Activated CD8-positive, alpha-beta T cell treated with anti-CD3 and anti-CD28 coated beads for 36 hours (primary cell): ENCODE measurements at places on chromosomes 11 and 22.

- no peak for DNase-seq
These were observed 14.9 kb downstream of the FZD4 start for GRCh38 chr11:86940122-86940777.

- peak; percentile 20 for DNase-seq
These were observed 37.1 kb downstream of the TAF1D start for GRCh38 chr11:93704237-93704636.

DNA sequence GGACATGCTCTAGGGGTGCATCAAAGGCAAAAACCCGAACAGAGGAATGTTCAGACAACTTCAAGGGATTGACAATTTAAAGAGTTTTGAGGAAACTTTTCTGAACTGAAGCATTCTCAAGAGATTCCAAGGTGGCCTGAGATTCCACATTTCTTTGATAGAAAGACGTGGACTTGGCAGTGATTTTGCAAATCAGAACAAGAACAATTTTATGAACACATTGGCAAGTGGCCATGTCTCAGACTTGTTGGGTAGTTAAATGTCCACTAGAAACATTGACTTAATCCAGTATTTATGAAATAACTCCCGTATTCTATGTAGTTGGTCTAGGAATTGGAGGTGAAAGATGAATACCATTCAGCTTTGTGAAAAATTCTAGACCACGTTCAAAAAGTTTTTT is 13.8 kb downstream of the NCAM1 start:
- DNase-seq: no peak

- DNase-seq: no peak
These were observed 6.3 kb downstream of the C22orf31 start for GRCh38 chr22:29055192-29055830.

- no peak for DNase-seq
These were observed 39.8 kb upstream of the PRSS23 start for GRCh38 chr11:86760577-86760976.

- DNase-seq: no peak
These were observed 52.7 kb downstream of the FLRT1 start for GRCh38 chr11:64088162-64089026.

DNA sequence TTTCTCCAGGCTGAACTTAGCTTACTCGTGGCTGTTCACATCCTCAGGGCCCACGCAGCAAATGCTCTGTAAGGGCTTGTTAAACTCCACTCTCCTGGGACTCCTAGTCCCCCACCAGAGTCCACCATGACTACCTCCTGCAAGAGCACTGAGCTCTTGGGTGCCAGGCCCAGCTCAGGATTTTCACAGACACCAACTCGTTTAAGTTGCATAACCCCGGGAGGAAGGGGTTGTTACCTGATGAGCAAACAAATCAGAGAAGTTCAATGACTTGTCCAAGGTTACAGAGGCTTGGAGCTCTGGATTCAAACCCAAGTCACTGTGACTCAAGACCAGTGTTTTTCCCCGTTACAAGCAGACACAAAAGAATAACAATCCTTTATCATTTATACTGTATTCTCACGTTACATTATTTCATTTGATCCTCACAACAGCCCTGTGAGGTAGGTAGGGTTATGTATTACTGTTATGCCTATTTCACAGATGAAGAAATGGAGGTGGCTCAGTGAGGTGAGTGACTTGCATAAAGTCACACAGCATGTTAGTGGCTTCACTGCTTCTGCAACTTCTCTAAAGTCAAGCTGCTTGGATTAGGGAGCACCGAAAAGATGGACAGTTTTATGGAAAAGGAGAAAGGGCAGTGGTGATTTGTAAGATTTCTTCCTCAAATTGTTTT is 17.4 kb downstream of the KCTD21 start:
- DNase-seq: no peak

DNA sequence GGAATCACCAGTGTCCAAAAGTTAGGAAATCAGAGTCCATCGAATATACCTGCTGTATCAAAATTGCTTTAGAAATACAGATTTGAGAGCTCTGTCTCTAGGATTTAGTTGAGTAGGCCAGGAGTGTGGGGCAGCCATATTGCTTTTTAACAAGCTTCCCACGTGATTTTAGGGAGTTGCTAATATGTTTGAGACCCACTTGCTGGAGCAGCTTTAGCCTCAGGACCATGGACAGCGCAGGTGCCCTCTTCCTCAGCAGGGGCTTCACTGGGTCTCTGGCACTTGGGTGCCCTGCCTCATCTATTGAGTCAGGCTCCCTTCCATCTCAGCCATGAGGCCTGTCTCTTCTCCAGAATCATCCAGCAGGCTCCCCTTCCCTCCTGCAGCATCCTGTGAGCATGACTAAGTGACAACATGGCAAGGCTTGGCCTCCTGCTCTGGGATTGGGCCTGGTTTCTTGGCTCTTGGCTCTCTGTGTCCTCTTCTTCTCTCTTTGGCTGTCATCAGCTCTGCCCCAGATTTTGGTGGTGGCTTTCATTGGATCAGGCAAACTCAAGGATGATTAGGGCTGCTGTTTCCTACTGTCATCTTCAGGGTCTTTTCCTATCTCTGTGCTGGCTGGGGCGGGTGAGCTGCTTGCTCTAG is 70.0 kb downstream of the SGSM1 start:
- peak; percentile 36 for DNase-seq

DNA sequence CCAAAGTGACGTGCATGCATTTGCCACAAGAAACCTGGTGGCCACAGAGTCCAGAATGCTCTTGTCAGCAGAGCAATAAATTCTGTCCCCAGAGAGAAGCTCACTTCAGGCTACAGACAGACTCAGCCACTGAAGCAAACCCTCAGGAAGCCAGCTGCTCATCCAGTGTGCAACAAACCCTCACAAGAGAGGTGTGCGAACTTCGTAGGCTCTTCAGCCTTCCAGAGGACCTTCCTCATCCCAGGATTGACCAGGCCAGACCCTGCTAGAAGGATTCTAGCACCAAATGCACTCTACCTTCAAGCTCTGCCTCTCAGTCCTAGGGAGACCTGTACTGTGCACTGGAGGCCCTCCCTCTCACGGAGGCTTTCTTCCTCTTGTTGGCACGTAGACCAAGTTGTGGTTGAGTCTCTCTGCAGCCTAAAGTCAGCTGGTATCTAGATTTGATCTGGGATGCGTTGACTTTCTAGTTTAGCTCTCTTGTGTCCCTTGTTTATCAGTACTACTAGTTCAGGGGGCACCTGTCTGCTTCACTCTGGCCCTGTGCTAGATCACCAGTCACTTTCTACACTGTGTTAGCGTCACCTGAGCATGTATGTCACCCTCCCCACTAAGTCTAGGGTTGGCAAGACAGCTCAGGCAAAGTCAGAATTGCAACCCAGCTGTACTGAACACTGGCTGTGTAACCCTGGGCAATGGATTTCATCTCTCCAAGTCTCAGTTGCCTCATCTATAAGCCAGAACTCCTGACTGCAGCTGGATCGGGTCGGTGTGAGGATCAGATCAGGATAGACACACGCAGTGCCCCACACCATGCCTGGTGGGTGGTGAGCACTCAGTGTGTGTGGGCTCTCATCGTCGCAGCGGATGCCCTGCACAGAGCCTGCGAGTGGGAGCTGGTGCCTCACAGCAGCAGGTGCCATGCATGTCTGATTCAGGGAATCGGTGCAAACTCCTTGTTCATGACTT is 22.1 kb upstream of the TMPRSS13 start:
- peak; percentile 60 for DNase-seq

GRCh38 chr11:76807206-76807875 is 24.2 kb downstream of the TSKU start:
- peak; percentile 91 for DNase-seq

- DNase-seq: no peak
These were observed 33.7 kb upstream of the EED start for GRCh38 chr11:86210898-86211297.

DNA sequence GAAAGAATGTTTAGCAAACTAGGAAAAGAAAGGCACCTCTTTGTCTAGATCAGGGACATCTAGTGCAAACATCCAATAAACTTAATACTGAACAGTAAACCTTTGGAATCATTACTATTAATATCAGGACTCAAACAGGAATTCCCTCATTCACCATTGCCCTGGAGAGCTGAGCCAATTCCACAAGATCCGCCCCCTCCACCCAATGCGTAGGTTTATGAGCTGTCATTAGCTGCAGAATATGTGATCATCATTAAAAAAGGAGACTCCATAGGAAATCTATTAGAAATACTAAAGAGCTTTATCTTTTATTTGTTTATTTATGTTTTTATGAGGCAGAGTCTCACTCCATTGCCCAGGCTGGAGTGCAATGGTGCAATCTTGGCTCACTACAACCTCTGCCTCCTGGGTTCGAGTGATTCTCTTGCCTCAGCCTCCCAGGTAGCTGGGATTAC is 5.5 kb downstream of the IL17REL start:
- no peak for DNase-seq

GRCh38 chr11:64461081-64461480 is 102.1 kb downstream of the RPS6KA4 start:
- DNase-seq: no peak

DNA sequence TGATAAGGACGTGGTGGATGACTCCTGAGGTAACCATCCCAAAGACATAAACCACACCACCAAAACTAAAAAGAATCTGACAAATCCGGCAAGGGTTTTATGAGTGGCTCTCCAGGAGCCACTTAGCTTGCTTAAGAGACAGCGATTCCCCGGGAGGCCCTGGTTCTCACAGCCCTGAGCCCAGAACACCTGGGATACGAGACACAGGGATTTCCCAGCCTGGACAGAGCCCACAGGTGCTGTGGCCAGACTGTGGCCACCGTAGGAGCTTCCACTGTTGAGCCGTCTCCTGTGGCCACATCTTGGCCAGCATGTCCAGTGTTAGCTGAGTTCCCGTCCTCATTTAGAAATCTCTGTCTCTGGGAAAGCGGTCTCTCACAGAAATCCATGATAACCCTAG is 71.2 kb upstream of the ASPHD2 start:
- DNase-seq: no peak

GRCh38 chr22:26431261-26431995 is 2.4 kb downstream of the ASPHD2 start:
- DNase-seq: no peak

- no peak for DNase-seq
These were observed 7.0 kb downstream of the SERPING1 start for GRCh38 chr11:57604296-57605027.

GRCh38 chr11:35009944-35010342 is 93.5 kb downstream of the PDHX start:
- no peak for DNase-seq

DNA sequence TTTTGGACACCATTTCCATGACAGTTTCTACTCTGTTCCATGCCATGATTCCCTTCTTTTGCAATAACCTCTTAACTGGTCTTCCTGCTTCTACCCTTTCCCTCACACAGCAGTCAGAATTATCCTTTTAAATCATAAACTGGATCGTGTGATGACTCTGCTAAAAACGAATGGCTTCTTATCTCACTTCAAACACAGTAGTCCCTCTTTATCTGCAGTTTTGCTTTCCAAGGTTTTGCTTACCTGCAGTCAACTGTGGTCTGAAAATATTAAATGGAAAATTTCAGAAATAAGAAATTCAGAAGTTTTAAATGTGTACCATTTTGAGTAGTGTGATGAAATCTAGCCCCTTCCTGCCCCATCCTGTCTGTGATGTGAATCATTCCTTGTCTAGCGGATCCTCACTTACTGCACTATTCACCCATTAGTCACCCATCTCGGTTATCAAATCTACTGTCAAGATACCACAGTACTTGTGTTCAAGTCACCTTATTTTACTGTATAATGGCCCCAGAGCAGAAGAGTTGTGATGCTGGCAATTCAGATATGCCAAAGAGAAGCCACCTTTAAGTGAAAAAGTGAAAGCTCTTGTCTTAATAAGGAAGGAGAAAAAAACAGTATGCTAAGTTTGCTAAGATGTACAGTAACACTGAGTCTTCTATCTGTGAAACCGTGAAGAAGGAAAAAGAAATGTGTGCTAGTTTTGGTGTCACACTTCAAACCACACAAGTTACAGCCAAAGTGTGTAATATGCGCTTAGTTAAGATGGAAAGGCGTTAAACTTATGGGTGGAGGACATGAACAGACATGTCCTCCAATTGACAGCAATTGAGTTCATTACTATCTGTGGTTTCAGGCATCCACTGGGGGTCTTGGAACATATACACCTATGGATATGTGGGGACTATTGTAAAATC is 283.0 kb downstream of the DDX10 start:
- no peak for DNase-seq

DNA sequence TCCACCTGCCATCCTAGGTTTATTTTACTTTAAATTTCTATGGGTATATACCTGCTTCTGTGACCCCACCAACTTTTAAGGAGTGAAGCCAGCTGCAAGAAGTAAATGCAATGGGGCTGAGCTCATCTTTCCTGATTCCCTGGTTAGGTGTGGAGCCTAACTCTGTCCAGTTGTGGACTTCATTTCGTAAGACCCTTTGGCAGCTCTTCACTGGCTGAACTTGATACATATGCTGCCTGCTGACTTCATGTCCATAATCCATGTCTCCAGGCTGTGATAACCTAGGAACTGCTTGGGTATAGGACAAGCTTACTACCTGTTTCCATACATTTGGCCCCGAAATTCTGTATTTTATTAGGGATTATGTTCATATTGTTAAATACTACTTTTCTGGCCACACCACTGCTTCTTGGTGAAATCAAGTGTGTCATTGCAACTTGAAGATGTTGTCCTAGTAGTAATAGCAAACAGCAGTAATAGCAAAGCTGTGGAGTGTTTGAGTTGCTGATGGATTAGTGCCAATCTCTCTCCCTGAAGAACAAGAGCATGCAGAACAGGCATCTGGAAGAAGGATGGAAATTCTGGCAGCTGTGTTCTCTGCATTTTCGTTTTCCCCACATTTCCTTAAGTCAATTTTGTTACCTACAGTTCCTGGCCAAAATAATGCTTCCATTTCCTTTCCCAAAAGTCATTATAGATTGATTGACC is 31.2 kb downstream of the LDLRAD3 start:
- no peak for DNase-seq

DNA sequence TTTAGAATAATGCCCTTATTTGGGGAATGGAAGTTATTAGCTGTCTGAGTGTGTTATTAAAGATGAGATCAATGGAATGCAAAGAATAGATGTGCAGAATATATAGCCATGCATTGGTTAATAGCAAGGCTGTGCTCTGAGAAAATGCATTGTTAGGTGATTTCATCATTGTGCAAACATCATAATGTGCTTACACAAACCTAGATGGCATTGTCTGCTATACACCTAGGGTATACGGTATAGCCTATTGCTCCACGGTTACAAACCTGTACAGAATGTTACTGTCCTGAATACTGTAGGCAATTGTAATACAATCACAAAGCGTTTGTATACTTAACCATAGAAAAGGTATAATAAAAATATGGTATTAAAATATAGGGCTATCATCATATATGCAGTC is 25.5 kb downstream of the SLC5A12 start:
- no peak for DNase-seq

GRCh38 chr11:130512662-130513061 is 64.2 kb downstream of the ADAMTS15 start:
- DNase-seq: no peak

DNA sequence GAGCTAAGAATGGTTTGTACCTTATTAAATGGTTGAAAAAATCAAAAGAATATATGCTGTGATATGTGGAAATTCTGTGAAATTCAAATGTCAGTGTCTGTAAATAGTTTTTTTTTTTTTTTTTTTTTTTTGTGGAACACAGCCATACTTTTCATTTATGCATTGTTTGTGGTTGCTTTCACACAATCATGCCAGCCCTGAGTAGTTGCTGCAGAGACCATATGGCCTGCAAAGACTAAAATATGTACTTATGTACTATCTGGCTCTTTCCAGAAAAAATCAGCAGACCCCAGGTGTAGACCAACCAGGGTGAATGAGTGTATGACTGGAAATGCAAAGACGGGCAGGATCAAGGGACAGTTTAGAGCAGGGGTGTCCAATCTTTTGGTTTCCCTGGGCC is 98.3 kb downstream of the PTPRJ start:
- no peak for DNase-seq
